Adipose tissue (tissue), 3 donors: ENCODE measurements at places on chromosomes 3 and 15. TPM values are rescaled to one million over a fixed set of nuclear protein-coding genes. Genes with fewer than 3 reads are reported as not detected.

Gene PLSCR5
- not detected for polyA plus RNA-seq

Gene NLGN1
- polyA plus RNA-seq = 1.8 TPM

Gene SLC9A9
- 8.8 TPM for polyA plus RNA-seq

Gene CCR1
- 1.3 TPM for polyA plus RNA-seq

Gene CCDC54
- not detected for polyA plus RNA-seq

Gene P2RY14
- 0.14 TPM for polyA plus RNA-seq
